Renal cortical epithelial cell (primary cell): ENCODE measurements at places on chromosomes 6 and 20. TPM values are rescaled to one million over a fixed set of nuclear protein-coding genes. Genes with fewer than 3 reads are reported as not detected.

Gene JPH2
- 8.5 and 11.6 TPM in 2 replicates for total RNA-seq

Gene ARFGEF3
- 8.7 and 13.8 TPM in 2 replicates for total RNA-seq

Gene CCN5
- 0.10 TPM in 1 of 2 replicates, not detected in the other for total RNA-seq

Gene CFB
- 24.3 and 32.7 TPM in 2 replicates for total RNA-seq

Gene OOEP
- total RNA-seq = not detected in 2 replicates

Gene TGM3
- total RNA-seq = not detected in 2 replicates

Gene EPHA7
- total RNA-seq = 0.87 and 2.0 TPM in 2 replicates

Gene RIMS1
- total RNA-seq = 21.7 and 29.5 TPM in 2 replicates

Gene WFDC5
- not detected in 2 replicates for total RNA-seq

Gene CST5
- total RNA-seq = not detected in 2 replicates

Gene CST9
- total RNA-seq = not detected in 2 replicates

Gene STX11
- 0.75 and 2.4 TPM in 2 replicates for total RNA-seq

Gene LRRN4
- 81.4 and 113 TPM in 2 replicates for total RNA-seq

Gene CTAGE9
- total RNA-seq = not detected in 2 replicates
